ENCODE measurements at places on chromosomes 2 and 18. TPM values are rescaled to one million over a fixed set of nuclear protein-coding genes. Genes with fewer than 3 reads are reported as not detected.

DNA sequence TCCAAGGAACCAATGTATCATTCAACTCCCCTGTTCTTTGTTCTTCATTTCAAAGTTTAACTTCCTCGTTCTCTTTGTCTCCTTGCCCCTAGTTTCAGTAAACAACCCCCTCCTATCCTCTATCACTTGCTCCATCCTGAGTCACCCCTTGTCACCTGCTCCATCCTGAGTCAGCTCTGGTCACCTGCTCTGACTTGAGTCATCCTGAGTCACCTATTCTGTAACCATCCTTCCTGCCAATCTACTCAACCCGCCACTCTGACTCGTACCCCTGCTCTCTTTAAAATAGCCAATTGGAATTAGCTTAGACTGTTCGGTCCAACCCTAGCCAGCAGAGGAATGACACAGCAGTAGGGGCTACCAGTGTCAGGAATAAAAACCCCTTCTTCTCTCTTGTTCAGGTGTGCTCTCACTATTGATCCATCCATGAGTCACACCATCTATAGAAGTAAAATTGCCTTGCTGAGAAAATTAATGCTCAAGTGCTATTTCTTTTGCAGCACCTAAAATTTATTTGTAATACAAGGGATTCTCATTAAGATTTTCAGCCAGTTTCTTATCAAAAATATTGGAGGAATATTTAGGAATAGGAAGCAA lies 326.8 kb downstream of the AKAIN1 start:
- H3K4me3 ChIP-seq, result no peak overlapping the region
- H3K27me3 ChIP-seq, result no peaks in the 10 kb centered on the region
- no peaks in the 10 kb centered on the region for H3K36me3 ChIP-seq
- H3K27ac ChIP-seq, result no peak overlapping the region

- no peak overlapping the region for H3K27ac ChIP-seq
- no peaks in the 10 kb centered on the region for H3K4me1 ChIP-seq
- peaks cover 8% of the 10 kb centered on the region for H3K27me3 ChIP-seq
- DNase-seq, result no peak
Observed at GRCh38 chr2:231821908-231822307, 35.7 kb downstream of the COPS7B start.

- no peak for DNase-seq
- H3K27ac ChIP-seq, result no peak overlapping the region
- H3K36me3 ChIP-seq, result no peaks in the 10 kb centered on the region
- H3K27me3 ChIP-seq, result no peaks in the 10 kb centered on the region
Observed at GRCh38 chr2:132876745-132877391, 206.9 kb upstream of the LYPD1 start.

GRCh38 chr2:54059986-54060385 lies 55.4 kb upstream of the ACYP2 start:
- H3K4me1 ChIP-seq, result no peaks in the 10 kb centered on the region
- no peaks in the 10 kb centered on the region for H3K27me3 ChIP-seq
- no peak for DNase-seq
- no peak overlapping the region for H3K27ac ChIP-seq
- no peaks in the 10 kb centered on the region for H3K36me3 ChIP-seq

DNA sequence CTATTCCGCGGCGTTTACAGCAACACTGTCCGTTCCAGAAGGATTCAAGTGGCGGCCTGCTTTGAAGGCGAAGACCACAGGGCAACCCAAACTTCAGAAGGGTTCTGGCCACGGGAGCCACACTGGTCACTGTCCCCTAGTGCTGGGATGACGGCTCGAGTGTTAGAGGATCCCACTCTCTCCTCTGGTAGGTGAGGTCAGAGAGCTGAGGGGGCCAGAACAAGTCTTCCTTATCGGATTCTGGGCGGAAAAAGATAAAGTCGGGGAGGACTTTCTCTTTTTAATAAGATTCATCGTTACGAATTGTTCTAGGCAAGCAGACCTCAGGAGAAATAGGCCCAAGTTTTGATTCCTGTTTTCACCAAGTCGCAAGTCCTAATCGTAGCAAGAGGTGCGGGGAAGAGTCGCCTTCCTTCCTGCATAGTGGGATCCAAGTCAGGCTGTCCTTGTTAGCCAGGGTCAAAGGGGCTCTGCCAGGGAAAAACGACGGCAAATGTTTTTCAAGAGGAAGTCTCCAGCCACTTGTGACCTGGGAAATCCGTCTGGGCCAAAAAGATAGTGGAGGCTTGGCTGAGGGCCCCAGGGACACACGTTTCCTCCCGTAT lies 864 bp upstream of the MYL12A start:
- H3K4me3 ChIP-seq, result peak overlapping the region; percentile 90
- H3K27ac ChIP-seq, result peak overlapping the region; percentile 82

- no peaks in the 10 kb centered on the region for H3K4me1 ChIP-seq
- H3K4me3 ChIP-seq, result no peak overlapping the region
- DNase-seq, result no peak
- no peaks in the 10 kb centered on the region for H3K36me3 ChIP-seq
- H3K27me3 ChIP-seq, result peaks cover 3% of the 10 kb centered on the region
- no peak overlapping the region for H3K27ac ChIP-seq
Observed at GRCh38 chr2:11863103-11863502, 116.7 kb downstream of the LPIN1 start.

GRCh38 chr18:78732273-78733210 lies 247.1 kb upstream of the SALL3 start:
- no peaks in the 10 kb centered on the region for H3K27me3 ChIP-seq
- H3K36me3 ChIP-seq, result no peaks in the 10 kb centered on the region
- no peak overlapping the region for H3K4me3 ChIP-seq

GRCh38 chr2:148813603-148814065 lies 61.4 kb upstream of the KIF5C start:
- H3K4me3 ChIP-seq, result no peak overlapping the region
- no peaks in the 10 kb centered on the region for H3K27me3 ChIP-seq
- no peak overlapping the region for H3K27ac ChIP-seq
- H3K36me3 ChIP-seq, result no peaks in the 10 kb centered on the region
- H3K4me1 ChIP-seq, result peaks cover 9% of the 10 kb centered on the region

- H3K27me3 ChIP-seq, result no peaks in the 10 kb centered on the region
- no peak overlapping the region for H3K4me3 ChIP-seq
Observed at GRCh38 chr2:7363906-7364305, 446.7 kb downstream of the RNF144A start.

DNA sequence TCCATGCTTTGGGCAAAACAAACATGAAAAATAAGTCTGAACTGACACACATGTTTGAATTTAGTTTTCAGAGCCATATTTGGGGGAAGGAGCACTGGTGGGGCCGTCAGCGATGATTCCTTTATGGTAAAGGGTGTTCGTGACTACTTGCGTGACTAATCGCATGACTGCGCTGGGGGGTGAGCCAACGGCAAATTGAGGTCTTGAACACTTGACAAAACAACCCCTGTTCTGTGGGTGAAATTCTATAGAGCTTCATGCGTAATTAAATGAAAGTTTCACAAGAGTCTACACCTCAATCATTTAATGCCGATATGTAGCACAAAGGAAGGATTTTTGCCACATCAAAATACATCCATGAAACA lies 127.5 kb upstream of the CYP1B1 start:
- H3K4me1 ChIP-seq, result no peaks in the 10 kb centered on the region
- H3K4me3 ChIP-seq, result no peak overlapping the region
- H3K27me3 ChIP-seq, result peaks cover 5% of the 10 kb centered on the region
- DNase-seq, result no peak
- no peak overlapping the region for H3K27ac ChIP-seq

The CXCR1 gene
- not detected for total RNA-seq

DNA sequence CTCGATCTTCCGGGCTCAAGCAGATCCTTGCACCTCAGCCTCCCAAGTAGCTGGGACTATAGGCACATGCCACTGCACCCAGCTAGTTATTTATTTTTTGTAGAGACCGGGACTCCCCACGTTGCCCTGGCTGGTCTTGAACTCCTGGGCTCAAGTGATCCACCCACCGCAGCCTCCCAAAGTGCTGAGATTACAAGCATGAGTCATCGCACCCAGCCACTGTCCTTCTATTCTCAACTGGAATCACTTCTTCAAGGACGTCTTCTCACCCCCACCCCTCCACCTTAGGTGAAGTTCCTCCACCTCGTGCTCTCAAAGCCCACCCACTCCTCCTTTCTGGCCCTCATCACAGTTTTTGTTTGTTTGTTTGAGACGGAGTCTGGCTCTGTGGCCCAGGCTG lies 54.0 kb upstream of the REL start:
- H3K27me3 ChIP-seq, result no peaks in the 10 kb centered on the region
- DNase-seq, result no peak
- H3K36me3 ChIP-seq, result no peaks in the 10 kb centered on the region
- H3K4me3 ChIP-seq, result no peak overlapping the region
- H3K4me1 ChIP-seq, result no peaks in the 10 kb centered on the region
- no peak overlapping the region for H3K27ac ChIP-seq

DNA sequence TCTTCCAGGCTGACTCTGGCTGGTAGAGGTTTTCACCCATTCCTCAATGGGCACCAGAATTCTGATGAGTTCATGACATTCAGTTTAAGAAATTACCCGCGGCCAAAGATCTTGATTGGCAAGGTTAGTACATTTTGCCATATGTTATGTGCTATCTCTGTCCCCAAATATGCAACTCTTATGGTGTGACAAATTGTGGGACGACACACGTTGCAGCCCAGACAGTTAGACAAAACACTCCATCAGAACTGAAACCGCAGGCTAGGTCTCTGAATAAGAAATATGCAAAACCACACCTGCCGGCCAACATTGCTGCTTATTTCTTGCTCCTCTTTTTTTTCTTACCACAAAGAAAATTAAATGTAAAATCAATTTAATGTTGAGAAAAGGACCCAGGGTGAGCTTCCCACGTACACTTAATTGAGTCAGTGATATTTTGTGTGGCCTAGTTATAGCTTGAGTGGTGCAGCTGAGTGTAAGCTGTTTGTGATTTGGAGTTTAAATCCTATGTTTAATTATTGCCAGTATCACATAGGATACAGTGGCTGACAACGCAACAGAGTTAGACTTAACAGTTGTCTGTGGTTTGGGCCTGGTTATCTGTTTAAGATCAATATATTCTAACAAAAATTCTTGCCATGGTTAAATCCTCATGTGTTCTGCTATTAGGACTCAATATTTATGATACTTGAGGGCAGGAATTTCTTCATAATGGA lies 35.7 kb upstream of the LTBP1 start:
- H3K27me3 ChIP-seq, result no peaks in the 10 kb centered on the region
- H3K4me1 ChIP-seq, result no peaks in the 10 kb centered on the region
- no peak overlapping the region for H3K27ac ChIP-seq
- H3K4me3 ChIP-seq, result no peak overlapping the region

DNA sequence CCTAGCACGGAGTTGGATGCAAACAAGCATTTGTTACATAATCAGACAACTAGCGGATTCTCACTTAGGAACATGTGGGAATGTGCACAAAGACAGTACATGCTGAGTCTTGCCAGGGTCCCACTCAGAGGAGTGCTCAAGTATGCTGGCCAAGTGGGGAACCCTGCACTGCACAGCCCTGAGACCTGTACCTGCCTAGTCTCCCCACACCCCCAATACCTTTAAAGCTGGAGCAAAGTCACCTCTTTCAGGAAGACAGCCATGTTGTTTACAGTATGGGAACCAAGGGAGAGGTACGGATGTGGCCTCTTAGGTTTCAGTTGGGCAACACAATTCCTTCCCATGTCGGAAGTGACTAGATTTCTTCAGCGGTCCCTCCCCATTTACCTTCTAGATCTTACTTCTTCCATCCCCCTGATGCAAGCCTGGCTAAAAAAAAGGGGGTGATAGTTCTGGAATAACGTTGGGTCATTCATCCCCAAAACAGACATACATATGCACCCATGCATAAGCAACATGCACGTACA lies 10.7 kb downstream of the CXCR1 start:
- H3K4me3 ChIP-seq, result no peak overlapping the region
- DNase-seq, result no peak
- H3K36me3 ChIP-seq, result no peaks in the 10 kb centered on the region

DNA sequence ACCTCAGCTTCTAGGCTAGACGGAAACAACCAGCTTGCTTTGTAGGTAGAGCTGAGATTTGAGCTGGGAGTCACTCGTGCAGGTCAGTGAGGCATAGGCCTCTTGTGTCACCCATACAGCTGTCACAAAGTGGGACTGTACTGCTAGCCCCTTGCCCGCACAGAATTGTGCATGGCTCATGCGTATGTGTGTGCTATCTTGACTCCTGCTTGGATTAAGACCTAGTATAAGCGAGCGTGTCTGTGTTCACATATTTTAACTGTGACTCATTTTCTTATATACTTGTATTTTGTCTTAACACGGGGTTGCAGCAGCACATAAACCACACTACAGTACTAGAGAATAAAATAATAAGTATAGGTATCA lies 20.1 kb downstream of the CEP68 start:
- H3K36me3 ChIP-seq, result peaks cover 67% of the 10 kb centered on the region
- no peak overlapping the region for H3K27ac ChIP-seq
- H3K27me3 ChIP-seq, result no peaks in the 10 kb centered on the region
- DNase-seq, result no peak

The AGAP1 gene
- 3.9 TPM for total RNA-seq

DNA sequence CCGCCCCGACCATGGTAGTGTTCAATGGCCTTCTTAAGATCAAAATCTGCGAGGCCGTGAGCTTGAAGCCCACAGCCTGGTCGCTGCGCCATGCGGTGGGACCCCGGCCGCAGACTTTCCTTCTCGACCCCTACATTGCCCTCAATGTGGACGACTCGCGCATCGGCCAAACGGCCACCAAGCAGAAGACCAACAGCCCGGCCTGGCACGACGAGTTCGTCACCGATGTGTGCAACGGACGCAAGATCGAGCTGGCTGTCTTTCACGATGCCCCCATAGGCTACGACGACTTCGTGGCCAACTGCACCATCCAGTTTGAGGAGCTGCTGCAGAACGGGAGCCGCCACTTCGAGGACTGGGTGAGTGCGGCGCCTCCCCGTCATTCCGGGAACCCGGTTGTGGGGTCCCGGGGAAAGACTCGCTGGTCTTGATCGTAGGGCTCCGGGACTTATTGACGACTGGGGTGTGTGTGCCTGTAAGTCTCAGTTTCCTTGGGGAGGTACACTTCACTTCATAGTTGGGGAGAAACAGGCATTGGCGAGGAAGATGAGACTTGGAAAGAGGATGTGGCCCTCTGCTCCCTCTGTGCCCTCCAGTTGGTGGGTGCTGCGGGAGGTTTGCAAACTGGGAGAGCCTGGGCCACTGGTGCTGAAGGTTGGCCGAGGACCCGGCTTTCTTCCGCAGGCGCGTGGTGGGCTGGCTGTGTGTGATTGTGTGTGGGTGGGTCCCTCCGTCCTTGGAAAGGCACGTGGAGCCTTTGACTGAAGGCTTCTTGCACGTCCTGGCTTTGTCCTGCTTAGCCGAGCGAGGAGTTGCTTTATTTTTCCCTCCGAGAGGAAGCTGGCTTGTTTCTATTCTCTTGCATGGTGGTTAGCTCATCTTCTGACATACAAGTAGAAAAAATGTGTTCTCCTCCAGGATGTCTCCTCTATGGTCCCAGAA lies 886 bp downstream of the PRKCE start:
- no peaks in the 10 kb centered on the region for H3K27me3 ChIP-seq
- peak overlapping the region; percentile 98 for H3K4me3 ChIP-seq
- H3K4me1 ChIP-seq, result peaks cover 21% of the 10 kb centered on the region
- no peak for DNase-seq
- no peak overlapping the region for H3K27ac ChIP-seq

- H3K4me1 ChIP-seq, result no peaks in the 10 kb centered on the region
- H3K4me3 ChIP-seq, result no peak overlapping the region
- H3K36me3 ChIP-seq, result no peaks in the 10 kb centered on the region
- no peak overlapping the region for H3K27ac ChIP-seq
Observed at GRCh38 chr2:237498341-237498740, 11.3 kb downstream of the MLPH start.

GRCh38 chr2:96636551-96637171 lies 1.5 kb downstream of the KANSL3 start:
- peaks cover 15% of the 10 kb centered on the region for H3K4me1 ChIP-seq
- H3K27ac ChIP-seq, result peak overlapping the region; percentile 77
- peak overlapping the region; percentile 92 for H3K4me3 ChIP-seq
- no peaks in the 10 kb centered on the region for H3K27me3 ChIP-seq

The C2orf78 gene
- not detected for total RNA-seq

Measured in T-cell (primary cell).